ENCODE measurements at places on chromosomes 16 and 17.

GRCh38 chr17:59454633-59455105, 110.7 kb upstream of the DHX40 start:
- no peak for DNase-seq

DNA sequence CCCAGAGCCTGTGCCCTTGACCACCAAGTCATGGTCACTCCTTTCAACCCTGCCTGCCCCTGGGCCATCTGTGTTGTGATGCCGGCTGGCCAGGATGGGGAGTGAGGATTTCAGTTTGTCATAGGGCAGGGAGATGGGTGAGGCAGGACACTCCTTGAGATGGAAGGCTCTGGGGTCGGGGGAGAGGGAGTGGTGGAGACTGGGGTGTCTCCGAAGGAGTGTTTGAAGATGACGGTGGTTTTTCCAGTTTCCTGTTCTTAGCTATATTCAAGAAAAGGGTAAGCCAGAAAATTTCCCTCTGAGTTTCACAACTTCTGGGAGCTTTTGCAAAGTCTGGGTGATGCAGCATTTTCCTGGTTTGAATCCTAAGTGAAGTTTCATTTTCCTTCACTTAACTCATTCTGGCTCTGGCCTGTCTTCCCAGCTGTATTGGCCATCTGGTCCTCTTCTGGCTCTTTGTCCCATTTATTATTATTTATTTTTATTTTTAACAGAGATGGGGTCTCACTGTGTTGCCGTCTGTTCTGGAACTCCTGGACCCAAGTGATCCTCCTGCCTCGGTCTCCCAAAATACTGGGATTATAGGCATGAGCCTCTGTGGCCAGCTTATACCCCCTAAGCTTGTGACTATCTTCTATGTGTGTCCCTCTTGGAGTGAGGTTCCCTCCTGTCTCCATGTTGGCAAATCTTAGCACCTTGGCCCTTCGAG, 27.7 kb downstream of the ABCC1 start:
- DNase-seq: no peak

DNA sequence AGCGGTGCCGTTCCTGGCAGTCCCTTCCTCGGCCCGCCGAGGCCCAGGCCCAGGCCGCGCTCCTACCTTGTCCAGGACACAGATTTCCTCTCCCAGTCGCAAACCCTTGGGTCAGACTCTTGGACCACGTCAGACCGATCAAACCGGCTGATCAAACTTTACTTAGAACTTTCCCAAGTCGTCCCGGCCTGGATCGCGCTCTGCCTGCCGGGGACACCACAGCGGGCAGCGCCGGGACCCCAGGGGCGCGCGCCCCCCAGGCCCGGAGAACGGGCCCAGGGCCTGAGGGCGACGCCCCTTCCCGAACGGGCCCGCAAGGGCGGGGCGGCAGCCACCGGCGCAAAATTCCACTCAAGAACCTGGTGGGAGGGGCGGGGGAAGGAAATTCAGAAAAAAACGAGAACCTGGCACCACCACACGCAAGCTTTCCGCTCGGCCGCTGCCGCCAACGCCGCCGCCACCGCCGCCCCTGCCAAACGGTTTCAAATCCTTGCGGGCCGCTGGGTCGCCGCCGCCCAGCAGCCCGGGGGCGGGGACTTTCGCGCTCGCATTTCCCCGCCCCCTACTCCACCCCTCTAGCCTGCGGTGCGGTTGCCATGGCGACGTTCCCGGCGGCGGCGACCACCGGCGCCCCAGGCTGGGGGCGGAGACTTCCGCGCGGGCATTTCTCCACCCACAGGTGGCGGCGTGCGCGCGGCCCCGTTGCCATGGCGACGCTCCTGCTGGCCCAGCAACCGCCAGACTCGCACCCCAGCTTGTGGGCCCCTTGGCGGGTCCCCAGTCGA, at the start of gene CEP112:
TSS of gene CEP112 (minus strand) at position 541 of the 785 bp plus-strand sequence.
- peak; percentile 91 for DNase-seq

- no peak for DNase-seq
Measured at GRCh38 chr16:54026456-54026855, 260.1 kb downstream of the IRX3 start.

DNA sequence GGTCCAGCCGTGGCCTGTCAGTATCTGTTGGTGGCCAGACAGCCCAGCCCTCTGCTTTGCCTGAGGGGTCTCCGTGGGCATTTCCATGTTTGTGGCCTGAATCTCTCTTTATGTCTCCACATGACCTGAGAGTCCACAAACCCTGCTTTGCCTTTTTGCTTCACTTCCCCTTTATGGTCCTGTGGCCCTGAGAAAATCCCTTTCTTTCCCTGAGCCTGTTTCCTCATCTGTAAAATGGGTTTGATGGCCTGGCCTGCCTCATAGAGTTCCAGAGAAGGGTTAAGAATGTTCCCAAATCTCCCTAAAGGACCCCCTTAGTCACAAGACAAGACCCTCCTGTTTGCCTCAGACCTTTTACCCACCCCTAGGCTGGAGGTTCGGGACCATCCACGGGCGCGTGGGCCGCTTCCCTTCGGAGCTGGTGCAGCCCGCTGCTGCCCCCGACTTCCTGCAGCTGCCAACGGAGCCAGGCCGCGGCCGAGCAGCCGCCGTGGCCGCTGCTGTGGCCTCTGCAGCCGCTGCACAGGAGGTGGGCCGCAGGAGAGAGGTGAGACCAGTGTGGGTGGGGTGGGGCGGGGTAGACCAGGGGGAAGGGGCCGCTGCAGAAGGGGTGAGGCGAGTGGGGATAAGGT, 26.2 kb upstream of the ALKBH5 start:
- no peak for DNase-seq

DNA sequence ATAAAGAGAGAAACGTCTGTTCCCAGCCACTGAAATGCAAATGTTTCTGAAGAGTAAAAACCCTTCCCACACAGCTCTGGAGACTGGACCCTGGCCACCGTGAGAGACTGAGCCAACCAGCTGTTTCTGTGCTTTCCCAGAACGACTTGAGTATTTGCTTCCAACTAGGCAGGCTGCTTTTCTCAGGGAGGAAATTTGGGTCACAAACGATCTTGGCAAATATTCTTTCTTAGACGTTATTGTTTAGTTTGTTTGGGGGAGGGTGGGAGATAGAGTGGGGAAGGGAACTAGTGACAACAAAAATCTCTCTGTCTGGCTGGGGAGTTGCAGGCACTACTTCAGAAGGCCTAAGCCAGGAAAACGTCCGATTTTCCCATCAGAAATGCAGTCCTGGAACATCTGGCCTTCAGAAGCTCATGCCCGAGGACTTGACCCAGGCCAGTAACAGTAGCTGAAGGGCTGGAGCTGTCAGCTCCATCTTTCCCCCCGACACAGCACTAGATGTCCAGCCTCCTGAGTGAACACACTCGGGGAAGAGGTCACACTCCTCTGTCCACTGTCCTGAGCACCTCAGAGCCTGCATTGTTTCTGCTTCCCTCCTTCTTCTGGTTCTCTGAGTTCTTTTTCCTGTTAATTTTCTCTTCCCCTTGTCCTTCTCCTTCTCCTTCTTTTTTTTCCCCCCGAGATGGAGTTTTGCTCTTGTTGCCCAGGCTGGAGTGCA, 4.0 kb downstream of the CCDC92B start:
- no peak for DNase-seq

DNA sequence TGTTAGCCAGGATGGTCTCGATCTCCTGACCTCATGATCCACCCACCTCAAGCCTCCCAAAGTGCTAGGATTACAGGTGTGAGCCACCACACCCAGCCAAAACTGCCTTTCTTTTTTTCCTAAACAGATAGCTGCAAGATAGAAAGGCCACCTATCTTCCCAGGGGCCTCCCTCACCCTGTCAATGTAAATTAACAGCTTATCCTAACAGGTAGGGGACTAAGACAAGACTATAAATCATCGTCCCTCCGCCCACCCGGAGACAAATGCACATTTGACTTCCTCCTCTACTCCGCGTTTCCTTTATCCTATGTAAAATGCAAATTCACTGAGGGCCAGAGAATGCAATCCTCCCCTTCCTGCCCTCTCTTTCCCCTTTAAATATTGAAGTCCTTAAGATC, 71.4 kb downstream of the MARF1 start:
- no peak for DNase-seq

GRCh38 chr16:66930189-66930588, 4.0 kb downstream of the CIAO2B start:
- no peak for DNase-seq

DNA sequence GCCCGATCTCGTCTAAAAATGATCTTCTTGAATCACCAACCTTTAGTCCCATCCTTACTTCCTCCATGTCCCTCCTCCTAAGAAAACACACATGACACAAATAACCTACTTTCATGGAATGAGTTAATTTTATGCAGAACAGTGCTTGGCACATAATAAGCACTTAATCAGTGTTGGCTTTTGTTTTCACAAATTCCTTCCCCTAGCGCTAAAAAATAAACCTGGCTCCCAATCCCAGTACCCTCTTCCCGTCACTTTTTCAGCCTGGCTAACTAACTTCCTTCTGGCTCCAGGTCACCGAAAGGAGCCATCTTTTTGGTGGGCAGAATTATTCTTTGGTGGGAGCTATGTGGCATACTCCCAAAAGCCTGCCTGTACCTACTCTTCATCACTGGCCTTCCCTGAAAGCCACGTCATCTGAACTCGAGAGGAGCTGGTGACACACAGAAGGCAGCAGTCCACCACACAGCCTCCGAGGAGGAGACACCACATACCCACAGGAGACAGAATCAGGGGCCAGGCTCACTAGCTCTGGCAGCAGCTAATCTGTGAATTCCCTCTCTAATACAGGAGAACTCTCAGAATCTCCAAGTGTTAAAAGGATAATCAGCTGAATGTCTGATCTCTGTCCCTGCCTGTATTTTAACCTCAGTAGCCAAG, 114.5 kb downstream of the SMG6 start:
- no peak for DNase-seq

DNA sequence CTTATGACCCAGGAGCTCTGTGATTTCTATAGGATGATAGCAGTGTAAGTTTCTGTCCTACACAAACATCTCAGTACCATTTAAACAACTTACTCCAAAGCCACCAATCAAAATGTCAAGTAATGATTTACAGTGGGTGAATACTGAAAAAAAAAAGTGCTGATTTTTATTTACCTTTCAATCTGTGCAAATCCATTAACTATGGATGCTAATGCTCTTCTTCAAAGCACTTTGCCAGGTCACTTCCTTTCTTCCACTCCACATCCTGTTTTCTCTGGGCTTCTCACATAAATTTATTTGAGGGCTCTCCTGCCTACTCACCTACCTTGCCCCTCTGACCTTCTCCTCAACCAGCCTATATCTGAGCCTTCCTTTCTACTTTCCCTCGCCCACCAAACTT, 101.6 kb downstream of the SKAP1 start:
- no peak for DNase-seq

DNA sequence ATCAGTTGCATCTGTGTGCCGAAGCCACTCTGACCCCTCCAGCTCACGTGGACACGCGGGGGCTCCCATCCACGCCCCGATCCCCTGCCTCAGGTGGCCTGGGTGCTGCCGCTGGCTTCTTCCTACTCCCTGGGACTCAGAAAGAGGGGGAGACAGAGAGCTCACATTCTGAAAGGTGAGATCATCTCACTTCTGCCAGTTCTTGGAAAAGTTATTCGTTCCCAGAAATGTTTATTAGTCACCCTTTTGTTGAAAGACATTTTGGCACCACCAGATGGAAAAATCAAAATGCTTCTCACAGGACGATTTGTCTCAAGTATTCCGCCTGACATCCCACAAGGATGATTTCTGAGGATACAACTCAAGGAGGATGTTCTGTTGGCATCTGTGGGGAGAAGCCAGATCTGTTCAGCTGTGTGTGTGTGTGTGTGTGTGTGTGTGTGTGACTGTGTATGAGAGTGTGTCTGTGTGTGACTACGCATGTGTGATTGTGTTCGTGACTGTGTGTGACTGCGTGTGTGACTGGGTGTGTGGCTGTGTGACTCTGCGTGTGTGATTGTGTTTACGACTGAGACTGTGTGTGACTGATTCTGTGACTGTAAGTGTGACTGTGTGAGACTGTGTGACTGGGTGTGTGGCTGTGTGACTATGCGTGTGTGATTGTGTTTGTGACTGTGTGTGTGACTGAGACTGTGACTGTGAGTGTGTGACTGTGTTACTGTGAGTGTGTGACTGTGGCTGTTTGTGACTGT, 207.3 kb downstream of the NTN1 start:
- no peak for DNase-seq

DNA sequence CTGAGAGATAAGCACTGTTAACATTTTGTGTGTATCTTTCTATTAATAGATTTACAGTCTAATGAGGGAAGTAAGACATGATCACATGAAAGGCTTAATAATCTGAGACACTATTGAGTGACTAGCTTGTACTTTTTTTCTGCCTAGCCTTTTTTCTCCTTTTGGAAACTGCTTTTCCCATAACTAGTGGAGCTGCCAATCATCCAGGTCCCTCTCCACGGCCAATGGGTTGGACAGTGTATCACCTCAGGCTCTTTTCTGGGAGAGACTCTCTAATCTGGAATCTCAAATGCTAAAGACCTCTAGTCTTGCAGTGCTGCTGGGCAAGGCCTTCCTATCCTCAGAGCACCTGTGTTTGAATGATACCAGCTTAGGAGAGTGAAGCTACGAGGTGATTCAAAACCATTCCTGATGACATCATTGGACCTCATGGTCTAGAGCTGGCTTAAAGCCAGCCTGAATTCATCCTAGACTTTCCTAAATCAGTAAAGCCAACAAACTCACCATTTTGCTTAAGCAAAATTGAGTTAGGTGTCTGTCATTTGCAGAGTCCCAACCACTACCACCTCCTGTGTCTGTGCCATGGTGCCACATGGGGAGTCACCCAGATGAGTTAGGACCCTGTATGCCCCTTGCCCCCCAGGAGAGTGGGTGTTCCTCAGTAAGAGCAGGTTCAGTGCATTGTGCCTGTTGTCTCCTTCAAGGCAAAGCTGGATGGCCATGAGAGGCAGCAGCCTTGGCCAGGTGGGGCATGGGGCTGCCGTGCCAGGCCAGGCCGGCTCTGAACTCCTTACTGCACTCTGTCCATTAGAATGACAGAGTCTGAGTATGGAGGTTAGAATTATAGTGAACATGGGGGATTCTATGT, 62.9 kb downstream of the SPECC1 start:
- no peak for DNase-seq

DNA sequence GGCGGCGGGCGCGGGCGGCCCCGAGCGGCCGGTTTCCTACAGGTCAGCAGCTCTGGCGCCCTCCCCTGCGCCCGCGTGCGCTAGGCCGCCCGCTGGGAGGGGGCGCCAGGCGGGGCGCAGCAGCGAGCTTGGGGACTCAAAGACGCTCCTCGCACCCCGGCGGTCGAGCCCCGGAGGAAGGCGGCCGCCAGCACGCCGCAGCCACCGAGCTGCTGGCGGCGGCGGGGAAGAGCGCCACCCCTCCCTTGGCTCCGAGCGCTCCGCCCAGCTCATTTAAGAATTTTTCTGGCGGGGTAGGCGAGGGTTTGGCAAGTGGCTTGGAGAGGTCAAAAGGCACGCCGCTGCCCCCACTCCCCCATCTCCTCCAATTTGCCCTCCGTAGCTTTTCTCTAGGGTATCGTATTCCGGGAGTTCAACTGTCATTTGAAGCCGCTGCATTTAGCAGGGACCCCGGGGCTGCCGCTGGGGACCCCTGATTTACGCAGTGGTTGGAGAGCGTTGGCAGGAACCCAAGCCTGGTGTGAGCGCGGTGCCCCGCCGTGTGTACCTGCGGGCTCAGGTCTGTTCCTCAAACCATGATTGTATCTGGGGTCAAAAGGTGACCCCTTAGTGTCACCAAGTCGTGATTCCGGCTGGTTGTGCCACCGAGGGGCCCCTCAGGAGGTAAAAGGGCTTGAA, 59.5 kb upstream of the GSE1 start:
- DNase-seq: peak; percentile 67
